ENCODE measurements at places on chromosomes 1 and 21.

DNA sequence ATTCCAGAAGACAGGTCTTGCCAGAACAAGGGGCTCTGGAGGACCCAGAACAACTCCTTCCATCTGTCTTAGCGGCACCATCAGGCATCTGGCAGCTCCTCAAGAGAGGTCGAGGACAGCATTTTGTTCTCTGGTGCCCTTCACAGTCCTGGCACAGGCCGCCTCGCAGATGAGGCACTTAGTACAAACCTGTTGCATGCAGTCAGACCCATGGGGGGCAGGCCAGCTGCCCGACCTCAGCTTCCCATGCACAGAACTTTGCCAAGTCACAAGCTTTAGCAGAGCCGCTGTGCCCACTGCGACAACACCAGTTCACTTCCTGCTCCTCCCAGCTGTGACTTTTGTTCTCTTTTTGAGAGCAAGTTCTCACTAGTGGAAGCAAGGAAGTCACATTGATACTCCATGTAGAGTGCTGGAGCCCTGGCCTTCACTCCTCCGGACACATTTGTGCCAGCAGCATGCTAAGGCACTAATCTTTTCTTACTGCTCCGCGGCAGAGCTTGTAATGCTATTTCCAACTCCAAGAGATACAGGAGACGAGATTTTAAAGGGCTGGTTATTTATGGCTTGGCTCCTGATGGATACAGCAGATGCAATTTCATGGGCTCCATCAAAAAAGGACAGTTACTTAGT, 44.6 kb downstream of the HMGB4 start:
- no peak for DNase-seq

DNA sequence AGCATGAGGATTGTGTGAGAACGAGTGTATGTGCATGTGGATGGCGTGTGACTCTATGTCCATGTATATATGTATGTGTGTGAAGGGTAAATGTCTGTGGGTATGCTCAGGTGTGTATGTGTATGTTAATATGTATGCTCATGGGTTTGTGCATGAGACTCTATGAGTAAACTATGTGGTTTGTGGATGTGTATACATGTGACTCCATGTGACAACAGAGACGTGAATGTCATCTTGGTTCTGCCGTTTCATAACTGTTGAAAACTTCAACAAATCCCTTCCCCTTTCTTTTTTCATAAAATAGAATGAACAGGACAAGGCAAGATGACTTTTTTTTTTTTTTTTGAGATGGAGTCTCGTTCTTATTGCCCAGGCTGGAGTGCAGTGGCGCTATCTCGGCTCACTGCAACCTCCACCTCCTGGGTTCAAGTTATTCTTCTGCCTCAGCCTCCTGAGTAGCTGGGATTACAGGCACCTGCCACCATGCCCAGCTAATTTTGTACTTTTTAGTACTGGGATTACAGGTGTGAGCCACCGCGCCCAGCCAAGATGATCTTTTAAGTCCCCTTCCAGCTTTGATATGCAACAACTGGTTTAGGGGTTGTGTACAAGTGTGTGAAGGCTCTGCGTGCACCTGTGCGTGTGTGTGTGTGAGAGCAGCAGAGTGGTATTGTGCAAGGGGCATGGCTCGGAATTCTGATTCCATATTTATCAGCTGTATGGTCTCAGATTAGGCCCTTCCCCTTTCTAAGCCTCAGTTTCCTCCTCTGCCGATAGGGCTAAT, 106.3 kb downstream of the EBNA1BP2 start:
- DNase-seq = no peak

DNA sequence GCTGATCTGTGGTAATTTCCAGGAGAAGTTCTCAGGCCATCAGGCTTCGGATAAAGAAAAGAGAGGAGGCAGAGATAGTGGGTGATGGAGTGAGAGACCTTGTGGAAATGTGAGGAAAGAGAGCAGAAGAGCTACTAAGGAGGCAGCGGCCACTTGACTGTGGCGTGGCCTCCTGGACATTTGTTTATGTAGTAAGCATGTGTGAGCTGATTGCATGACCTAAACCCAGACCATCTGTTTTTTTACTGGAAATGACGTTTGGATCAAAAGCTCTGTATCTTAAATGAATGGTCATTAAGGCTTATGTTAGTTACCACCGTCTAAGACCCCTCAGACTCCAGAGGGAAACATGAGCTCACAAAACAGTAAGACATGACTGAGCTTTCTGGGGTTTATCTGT, 13.6 kb downstream of the ATP1B1 start:
- no peak for DNase-seq

DNA sequence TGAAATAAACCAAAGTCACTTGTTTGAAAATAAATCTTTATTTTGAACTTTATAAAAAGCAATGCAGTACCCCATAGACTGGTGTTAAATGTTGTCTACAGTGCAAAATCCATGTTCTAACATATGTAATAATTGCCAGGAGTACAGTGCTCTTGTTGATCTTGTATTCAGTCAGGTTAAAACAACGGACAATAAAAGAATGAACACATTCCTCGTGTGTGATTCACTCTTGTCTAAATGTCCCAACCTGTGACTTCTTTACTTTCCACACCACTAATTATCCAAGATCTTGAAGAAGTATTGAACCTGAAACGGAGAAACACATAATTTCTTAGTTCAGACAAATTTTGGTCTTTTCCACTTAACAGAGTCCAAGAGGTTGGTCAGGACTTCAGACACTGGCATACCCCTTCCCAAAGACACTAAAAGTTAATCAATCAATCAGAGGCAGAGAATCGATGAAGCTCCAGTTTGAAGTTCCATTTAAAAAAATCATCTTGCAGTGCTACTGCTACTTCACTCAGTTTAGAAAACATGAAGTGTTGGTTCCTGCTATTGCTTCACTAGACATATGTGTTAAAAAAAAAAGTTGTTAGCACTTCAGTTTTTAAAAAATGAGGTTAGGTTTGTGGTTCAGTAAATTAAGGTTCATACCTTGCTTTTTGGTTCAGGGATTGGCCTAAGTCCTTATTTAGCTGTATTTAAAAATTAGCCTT, 26.2 kb downstream of the ATP1B1 start:
- no peak for DNase-seq

GRCh38 chr21:46171585-46171984, 12.7 kb downstream of the SPATC1L start:
- no peak for DNase-seq

GRCh38 chr21:31888936-31889371, 16.1 kb downstream of the HUNK start:
- DNase-seq = no peak

DNA sequence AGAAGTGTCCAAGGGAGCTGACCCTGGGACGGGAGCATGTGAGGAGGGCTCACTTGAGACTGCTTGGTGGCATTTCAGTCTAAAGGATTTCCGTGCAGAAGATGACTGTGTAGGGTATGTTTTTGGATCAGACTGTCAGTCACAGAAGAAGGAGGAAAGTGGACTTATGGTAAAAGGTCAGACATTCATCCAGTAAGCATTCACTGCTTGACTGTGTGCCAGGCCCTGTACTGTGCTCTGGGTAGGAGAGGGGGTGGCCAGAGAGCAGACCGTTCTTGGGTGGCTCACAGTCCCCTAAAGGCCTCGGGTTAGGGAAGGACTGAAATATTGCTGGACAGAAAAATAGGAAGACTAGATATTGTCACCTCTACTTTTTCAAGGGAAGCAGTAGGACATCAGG, 2.1 kb upstream of the SERINC2 start:
- DNase-seq = no peak

GRCh38 chr1:39500862-39501389, 9.5 kb downstream of the BMP8A start:
- no peak for DNase-seq

DNA sequence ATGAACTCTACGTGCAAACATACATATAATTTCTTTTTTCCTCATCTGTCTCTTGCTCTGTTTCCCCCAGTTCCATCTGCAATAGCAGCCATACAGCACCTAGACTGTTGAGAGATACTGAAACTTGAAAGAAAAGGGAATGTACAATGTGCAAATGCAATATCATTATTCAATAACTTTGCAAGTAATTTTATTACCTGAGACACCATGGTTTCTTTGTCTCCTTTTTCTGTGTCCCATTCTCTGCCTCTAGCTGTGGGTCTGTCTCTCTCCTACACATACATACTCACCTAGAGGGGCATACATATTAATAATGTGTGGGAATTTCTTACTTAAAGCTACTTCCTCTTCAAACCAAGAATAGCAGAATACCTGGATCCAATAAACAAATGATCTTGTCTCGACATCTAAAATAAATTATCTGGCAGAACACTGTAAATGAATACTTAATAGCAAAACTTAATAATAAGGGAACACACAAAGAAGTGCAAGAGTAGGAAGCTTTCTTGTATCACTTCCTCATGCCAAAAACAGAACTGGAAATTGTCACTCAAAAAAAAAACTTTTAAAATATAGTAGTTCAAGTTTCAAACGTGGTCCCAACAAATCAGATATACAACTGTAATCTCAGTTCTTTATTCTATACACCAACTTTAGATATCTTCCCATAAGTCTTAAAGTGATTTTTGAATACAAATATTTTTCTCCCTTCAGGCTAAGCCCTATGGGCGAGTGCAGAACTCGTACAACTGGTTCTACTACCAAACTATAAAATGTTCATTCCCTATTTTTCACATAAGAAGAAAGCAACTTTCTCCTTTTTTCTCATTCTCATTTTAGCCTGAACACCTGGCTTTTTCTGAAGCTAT, 194.6 kb downstream of the NRIP1 start:
- DNase-seq = no peak

GRCh38 chr1:119290297-119290696, 78.3 kb upstream of the HAO2 start:
- no peak for DNase-seq

GRCh38 chr1:192476802-192477298, 98.7 kb upstream of the RGS1 start:
- DNase-seq = no peak

- DNase-seq = no peak
Observed at GRCh38 chr1:151513626-151514121, 2.5 kb downstream of the CGN start.

GRCh38 chr1:40664167-40664537, 1.3 kb downstream of the RIMS3 start:
- no peak for DNase-seq

DNA sequence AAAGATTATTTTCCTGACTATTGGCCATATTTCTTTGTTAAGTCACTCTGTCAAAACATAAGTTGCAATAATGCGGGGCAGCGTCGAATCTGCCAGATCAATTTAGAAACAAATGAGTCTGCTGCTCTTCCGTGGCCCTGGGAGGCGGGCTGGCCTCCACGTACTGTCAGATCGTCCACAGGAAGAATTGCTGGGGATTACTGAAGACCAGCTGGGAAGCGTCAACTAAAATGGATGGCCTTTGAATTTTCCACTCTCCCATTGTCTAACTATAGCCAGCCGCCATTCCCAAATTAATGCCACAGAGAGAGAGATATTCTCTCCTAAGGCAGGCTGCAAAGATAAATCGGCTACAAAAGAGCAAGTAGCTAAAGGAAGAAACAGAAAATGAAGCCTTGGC, 560.2 kb downstream of the SMYD3 start:
- no peak for DNase-seq

GRCh38 chr21:45590726-45591618, 48.7 kb upstream of the SLC19A1 start:
- DNase-seq = no peak

DNA sequence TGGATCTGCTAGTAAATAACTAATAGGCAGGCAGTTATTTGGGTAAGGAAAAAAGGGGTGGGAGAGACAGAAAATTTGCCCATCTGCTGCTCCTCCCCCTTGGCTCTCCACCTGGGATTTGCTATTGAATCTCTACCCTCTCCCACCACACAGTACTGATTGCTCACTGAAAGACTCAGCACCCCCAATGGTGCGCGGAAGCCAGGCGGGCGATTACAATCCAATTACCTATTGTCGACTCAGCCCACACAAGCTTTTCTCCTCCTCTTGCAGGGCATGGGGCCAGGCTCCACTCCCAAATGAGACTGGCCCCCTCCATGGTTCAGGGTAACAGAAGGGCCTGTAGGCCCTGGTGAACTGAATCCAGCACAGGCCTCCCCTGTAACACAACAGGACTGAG, 2.7 kb upstream of the HMGN2 start:
- peak; percentile 90 for DNase-seq

DNA sequence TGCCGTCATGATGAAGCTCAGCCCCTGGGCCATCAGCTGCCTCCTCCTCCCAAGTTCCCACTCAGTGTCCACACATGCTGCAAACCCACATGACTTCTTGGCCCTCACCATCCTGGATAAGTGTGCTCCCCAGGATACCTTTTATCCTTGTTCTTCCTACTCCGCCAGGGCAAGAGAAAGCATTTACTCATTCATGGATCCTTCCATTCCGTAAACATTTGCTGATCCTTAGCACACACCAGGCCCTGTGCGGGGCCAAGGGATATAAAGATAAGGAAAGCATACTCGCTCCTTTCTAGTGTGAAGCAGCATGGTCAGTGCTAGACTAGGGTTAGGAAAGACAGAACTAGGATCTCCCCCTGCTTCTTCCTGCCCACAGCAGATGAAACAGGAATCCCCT, 122.1 kb upstream of the HMGB4 start:
- DNase-seq = no peak

DNA sequence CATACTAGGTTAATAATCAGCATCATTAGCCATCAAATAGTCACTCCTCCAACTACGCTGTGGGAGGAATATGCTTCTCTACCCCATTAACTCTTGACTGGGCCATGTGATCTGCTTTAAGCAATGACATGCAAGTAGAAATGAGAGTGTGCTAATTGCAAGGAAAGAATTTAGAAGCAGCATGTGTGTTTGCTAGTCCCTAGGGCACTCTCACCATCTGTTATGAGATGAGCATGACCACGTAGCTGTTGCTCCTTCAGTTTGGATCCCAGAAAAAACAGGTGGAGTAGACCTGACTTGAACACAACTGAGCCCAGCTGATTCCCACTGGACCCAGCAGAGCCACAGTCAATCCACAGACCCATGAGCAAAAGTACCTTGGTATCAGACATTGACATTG, 19.7 kb upstream of the RGS7 start:
- no peak for DNase-seq

DNA sequence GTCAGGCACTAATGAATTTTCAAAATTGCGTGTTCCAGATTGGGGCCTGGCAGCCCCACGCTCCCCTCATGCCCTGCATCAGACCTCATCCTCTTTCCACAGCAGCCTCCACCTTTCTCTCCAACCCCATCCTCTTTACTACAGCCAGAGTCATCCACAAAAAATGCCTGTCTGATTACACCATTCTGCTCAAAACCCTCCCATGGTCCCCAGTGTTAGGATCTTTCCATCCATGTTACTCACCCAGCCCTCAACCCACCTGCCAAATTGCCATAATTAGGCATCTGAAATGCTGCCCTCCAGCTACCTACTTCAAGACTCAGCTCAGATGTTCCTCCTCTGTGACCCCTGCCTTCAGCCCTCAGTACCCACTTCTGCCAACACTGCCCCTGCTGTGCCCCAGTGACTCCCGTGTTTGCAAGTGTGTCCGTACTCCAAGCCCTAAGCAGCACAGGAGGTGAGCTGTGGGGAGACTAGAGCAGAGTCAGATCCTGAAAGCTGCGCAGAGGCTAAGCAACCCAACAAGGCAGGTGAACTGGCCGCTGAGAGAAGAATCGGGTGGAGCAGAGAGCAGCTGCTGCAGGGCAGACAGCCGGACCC, 715 bp upstream of the ARTN start:
- DNase-seq = no peak
